NB4 (cell line): ENCODE measurements at places on chromosomes 5 and 9.

DNA sequence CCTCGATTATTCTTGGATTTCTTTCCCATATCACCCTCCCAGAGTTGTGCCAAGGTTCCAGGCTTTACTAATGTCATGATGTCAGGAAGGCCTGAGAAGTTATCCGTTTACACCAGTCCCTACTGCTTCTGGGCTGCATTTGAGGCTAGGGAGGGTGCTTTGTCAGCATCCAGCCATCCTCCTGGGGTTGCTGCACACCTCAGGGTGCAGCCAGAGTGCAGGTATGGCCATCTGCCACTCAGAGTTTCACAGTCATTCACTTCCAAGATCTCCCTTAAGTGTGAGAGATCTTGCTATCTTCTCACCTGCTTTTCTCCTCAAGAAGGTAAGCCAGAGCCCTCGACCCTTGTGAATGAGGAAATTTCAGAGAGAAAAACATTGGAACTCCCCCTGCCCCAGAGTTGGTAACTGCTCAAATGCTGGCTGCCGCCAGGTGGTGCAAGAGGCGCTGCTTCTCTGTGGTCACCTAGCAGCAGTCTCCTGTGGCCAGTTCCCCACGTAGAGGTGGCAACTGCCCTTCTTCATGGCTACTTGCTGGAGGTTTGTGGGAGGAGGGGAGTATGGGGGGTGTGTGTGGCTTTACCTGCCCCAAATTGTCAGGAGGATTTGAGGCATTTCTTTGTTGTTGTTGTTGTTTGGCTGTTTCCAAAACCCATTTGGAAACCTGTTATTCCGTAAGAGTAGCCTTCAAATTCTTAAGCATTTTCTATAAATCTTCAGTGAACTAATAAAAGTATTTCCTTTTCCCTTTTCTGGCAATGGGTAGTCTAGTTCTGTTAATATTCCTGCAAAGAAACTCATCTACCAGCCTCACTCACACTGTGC, 259.6 kb upstream of the DMRT1 start:
- DNase-seq: peak; percentile 69

DNA sequence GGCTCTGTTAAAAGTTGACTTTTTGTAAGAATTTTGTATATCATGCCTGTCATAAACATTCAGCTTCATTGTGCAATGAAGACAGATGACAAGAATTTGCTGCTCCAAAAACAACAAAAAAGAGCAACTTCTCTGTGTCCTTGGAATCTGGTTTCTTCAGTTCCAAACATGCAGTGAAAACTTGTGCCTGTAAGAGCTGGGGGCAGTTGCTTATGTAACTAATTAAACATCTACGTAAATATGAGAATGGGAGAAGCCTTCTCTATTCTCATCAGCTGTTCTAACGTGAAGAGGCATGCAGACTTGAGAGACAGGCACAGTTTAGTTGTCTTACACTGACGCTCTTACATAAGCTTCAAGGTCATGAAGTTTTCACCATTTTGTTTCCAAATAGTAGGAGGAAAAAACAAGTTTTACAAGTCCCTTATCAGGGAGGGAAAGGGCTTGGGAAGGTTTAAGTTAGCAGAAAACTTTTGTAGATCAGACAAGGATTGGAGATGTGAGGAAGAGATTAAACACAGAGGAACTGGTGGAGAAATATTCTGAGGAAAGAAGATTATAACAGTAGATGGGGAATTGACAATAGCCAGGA, 170.4 kb downstream of the RFK start:
- no peak for DNase-seq

GRCh38 chr9:123743737-123744136, 186.2 kb downstream of the DENND1A start:
- no peak for DNase-seq

- no peak for DNase-seq
Measured at GRCh38 chr5:6731465-6732237, 18.4 kb downstream of the TENT4A start.

- DNase-seq: no peak
Measured at GRCh38 chr5:168808051-168808616, 229.0 kb upstream of the PANK3 start.

GRCh38 chr9:123508048-123508447, 152.1 kb downstream of the CRB2 start:
- DNase-seq: no peak

DNA sequence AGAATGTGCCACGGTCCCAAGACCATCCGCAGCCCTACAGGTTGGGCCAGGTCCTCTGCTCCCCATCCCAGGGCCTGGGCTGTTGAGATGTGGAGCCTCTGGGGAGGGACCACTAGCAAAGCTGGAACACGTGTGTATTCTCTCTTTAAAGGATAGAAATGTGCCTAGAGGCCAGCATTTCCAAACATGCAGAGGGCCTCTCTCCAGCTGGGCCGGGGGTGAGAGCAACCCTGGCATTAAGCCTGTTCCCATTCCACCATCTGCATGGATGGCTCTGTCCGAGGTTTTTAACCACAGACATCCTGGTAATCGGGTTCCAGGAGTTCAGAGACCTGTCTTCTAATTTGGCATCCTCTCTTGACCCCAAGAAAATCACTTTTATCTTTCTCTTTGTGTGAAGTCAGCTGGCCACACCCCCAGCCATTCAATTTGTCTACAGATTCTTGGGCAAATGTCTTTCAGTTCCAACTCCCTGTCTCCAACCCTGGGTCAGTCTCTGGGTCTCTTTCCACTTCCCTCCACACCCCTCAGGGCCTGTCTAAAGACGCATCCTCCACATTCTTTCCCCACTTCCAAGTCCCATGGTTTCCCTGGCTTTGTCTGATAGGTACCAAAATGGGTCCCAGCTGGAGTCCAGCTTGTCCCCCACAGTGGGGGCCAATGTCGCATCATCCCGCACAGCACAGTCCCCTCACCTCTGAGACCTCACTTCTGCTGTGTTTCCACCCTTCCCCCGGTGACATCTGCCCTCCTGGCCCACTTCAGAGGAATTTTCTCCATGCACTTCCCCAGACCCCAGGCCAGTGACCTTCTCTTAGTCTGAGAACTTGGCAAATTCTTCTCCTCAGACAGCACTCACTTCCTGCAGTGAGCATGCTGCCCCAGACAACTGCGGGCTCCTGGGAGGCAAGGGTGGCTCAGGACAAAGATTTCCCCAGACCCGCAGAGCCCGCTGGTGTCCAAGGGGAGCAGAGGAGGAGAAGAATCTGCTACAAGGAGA, 56.8 kb downstream of the PTPDC1 start:
- DNase-seq: no peak

DNA sequence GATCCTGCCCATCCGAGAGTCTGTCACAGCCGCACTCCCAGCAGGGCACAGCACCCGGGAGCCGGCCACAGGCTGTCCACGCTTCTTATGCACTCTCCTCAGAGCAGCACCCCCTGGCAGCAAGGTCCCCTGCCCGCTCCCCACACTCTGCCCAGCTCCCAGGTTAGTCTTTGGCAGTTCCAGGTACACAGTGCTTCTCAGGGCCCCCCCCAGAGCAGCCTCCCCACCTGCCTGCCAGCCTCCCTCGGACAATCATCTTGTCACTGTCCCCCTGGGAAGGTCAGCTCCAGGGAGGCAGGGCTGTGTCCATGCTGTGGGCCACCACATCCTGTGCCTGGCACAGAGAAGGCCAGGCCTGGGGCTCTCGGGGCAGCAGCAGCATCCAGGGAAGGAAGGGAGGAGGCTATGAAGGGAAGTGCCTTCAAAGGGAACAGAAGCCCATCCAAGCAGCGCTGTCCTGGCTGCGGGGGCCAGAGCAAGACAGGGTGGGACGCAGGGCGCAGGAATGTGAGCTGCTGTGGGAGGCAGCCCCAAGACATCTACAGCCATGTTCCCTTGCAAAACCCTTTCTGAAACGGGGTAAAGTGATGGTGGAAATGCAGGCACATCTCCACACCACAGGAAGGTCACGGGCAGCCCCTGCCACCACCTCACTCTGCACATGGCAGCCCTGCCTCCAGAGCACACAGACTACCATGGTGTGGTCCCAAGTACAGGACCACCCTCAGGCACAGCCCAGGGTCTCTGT, 68.6 kb upstream of the ADAMTS2 start:
- DNase-seq: no peak

DNA sequence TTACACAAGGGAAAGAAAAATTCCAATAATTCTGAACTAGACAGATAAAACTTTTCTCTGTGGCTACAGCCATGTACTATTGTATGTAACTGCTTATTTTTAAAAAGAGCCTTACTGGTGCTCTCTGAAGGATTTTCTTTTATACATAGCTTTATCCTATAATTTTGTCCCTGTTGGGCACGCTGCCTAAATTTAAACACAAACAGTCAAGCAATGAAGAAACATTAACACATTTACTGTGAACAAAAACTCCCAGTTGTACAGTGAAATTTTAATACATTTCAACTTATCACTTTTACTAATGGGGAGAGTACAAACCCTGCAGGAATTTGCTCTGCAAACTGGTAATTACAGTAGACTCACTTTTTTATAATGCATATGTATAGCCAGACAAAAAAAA, 273.3 kb downstream of the BNC2 start:
- no peak for DNase-seq

GRCh38 chr9:119280740-119281485, 88.3 kb downstream of the BRINP1 start:
- no peak for DNase-seq

- DNase-seq: no peak
Measured at GRCh38 chr9:99563364-99563763, 258.3 kb upstream of the NR4A3 start.

DNA sequence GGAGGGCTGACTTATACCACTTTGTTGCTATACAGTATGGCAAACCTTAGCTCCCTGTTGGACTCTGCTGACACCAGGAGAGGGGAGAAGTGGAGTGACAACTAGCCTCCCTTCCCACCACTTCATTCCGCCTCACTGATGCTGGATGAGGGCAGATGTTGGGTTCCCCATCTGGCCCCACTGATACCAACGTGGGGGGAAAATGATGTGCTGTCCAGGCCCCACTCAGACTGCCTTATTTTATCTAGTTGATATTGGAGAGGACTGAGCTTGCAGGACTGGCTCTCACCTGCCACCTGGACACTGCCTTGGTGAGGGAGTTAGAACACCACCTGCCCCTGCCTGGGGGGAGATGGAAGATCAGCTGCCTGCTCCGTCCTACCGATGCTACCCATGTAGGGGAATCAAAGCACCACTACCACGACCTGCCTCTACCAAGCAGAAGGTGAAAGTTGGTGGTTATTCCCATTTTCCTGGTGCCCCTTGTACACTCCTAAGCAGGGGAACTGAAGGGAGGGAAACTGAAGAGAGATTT, 292.1 kb downstream of the GADD45G start:
- DNase-seq: no peak

DNA sequence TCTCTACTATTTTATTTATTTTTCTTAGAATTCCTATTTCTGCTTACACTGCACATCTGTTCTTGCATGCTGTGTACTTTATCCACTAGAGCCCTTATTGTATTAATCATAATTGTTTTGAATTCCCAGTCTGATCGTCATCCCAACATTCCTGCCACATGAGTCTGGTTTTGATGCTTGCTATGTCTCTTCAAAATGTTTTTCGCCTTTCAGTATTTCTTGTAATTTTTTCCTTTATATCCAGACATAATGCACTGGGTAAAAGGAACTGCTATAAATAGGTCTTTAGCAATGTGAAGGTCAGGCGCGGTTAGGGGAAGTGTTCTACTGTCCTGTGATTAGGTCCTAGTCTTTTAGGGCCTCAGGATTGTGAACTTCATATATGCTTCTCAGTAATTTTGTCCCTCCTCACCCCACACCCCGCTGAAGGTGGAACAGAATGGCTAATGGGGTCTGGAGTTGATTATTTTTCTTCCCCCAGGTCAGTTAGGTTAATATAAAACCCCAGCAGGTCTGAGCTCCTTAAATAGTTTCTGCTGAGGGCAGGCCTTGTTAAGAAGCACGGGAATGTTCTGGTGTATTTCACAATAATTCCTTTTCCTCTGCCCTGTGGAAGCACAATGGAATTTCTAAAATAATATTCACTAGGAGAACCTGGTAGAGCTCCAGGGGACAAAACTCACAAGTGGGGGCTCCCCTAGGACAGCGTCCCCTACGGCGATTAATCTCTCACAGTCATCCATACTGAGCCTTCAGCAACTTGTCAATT, 146.6 kb upstream of the TUT7 start:
- DNase-seq: peak; percentile 13

DNA sequence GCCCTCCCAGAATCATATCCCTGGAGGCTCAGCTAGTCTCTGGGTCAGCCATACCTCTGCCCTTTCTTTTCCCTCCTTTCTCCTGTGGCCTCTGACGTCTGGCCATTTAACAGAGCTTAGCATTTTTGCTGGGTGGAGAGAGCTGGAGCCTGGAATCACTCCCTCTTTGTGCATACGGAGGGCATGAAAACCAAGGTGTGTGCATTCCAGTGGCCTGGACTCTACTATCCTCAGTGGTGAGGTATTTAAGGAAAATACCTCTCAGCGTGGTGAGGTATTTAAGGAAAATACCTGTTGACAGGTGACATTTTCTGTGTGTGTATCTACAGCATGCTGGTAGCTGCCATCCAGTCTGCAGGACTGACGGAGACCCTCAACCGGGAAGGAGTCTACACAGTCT, 27.5 kb downstream of the TGFBI start:
- no peak for DNase-seq

- DNase-seq: no peak
Measured at GRCh38 chr5:42148813-42149212, 223.7 kb downstream of the FBXO4 start.

DNA sequence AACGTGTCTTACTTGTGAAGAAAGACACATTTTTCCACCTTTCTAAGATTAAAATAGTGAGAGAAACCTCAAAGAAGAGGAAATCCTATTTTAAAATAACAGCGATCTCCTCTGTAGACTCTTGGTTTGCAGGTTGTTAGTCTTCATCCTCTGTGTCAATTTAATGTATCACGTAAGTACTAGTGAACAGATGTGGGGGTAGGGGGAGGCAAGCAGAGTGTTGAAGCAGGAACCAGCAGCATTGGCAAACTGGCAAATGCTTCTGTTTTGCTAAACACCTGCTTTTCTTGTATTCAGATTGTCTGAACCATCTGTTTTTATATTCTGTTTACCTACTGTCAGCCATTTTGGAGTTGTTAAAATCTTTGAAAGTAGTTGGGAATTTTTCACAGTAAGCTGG, 159.3 kb upstream of the TLX3 start:
- DNase-seq: no peak

- DNase-seq: peak; percentile 21
Measured at GRCh38 chr9:98375138-98375726, 119.8 kb upstream of the TBC1D2 start.

- no peak for DNase-seq
Measured at GRCh38 chr5:172463031-172463430, 8.7 kb upstream of the SH3PXD2B start.

DNA sequence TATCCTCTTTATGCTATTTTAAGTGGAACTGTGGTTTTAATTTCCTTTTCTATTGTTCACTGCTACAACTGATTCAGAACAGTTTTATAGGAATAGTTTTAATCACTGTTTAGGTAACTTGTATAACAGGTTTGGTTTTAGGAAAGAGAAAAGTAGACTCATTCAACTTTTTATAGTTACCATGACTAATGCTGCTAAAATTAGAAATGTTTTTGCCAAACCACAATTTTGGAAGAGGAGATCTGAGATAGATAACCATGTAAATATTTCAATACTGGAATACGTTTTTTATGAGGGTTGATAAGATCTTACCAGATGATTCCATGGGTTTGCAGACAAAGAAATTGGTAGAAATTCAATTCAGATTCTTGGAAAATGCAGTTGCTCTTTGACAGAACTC, 404.6 kb upstream of the ARRDC3 start:
- no peak for DNase-seq

GRCh38 chr5:160638161-160638742, 213.8 kb downstream of the ATP10B start:
- DNase-seq: no peak

- DNase-seq: no peak
Measured at GRCh38 chr5:90356622-90357021, 52.9 kb downstream of the CETN3 start.
